PC-9 (cell line): ENCODE measurements at places on chromosomes 3 and 15.

- DNase-seq: no peak
Measured at GRCh38 chr3:4748127-4748526, 231.1 kb upstream of the BHLHE40 start.

- DNase-seq: no peak
Measured at GRCh38 chr3:125511420-125512118, 8.4 kb downstream of the SNX4 start.

- no peak for DNase-seq
Measured at GRCh38 chr3:27553886-27554540, 69.8 kb upstream of the SLC4A7 start.

DNA sequence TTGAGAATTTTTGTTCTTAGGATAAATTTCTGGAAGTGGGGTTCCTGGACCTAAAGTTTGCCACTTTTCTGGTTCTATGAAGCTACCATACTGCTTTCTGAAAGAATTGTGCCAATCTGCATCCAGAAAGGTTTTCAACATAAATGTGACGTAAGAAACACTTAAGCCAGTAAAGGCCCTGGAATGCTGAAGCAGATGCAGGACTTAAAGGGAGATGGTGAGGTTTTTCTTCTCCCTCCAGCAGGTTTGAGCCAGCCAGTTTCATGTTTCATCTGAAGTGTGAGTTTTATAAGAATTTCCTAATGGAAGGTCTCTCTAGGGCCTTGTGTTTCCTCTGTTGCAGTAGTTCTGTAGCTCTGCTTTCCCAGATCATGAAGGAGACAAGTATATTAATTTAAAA is 33.1 kb downstream of the ZNF592 start:
- no peak for DNase-seq

DNA sequence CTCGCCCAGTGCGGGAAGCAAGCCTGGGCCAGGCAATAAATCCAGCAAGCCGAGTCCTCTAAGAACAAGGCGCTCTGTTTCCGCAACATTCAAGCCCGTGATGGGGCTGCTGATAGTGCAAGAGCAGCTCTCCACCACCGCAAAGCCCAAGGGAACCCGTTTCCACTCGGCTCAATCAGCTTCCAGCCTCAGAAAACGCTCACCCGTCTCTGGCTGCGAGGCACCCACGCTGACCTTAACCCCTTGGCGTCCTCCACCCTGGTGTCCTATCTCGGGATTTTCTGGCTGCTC is 17.8 kb downstream of the SPATA12 start:
- DNase-seq: no peak

- no peak for DNase-seq
Measured at GRCh38 chr3:110933821-110934426, 137.7 kb upstream of the NECTIN3 start.

DNA sequence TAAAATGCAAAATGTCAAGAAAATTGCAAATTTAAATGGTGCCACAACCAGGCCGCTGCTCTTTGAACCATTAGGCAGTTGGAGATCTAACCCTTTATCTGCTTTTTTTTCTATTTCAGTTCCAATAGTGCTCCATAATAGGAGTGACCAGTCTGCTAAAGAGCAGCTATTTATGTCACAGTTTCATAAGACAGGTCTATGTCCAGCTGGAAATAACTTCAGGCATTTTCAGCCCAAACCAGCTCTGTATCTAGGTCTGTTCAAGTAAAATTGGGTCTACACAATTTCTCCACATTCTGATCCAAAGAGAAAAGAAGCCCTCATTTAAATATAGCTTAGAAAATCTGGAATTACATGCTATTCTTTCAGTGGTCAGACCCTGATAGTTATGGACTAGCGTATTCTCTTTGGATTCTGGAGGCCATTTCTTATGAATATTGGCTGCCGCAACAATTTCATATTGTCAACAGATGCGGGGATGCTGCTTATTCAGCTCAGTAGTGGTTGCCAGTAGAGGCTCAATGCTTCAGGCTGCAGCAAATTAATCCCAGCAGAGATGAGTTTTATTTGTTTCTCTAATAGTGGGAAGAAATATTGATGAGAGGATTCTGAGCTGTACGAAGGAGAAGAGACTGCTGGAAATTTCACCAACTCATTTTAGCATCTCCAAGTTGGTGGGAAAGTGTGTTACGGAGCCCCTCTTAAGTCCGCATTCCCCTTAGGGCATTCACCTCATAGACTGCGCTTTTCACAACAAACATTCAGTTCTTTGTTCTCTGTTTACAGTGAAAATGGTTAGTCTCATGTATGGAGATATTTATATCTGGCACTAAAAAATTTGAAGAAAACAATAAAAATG is 887.0 kb downstream of the ROBO1 start:
- DNase-seq: no peak

DNA sequence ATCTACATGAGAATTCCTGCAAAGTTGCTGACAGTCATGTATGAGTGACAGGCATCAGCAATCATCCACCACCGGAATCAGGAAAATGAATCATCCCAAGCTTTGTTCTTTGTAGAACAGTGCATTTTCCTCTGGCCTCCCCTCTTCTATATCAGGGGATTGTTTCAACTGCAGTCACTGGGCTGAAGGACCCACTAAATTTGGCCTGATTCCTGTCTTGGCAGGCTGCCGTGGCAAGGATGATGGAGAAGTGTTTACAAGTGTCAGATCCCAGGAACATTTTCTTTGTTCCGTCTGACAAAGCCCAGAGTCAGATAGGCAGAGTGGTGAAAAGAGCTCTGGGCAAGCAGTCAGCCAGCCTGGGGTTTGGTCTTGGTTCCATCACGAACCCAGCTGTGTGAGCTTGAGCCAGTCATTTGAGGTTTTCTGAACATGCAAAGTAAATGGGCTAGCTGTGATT is 175.1 kb upstream of the TSC22D2 start:
- DNase-seq: no peak

DNA sequence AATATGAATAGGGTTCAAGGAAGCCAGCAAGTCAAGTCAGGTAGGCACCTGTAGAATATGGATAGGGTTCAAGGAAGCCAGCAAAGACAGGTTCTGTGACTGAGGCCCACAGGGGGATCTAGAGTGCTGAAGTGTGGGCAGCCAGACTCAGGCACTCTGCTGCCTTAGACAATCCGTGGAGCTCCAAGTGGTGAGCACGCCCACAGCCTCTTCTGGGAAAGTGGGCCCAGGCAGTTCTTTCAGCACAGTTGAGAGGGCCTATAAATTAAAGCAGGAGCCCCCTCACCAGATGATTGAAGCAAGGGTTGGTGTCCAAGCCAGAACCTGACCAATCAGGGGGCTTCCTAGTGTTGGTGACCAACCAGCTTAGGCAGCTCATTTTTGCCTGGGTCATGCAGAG is 51.0 kb downstream of the ANP32A start:
- DNase-seq: no peak

DNA sequence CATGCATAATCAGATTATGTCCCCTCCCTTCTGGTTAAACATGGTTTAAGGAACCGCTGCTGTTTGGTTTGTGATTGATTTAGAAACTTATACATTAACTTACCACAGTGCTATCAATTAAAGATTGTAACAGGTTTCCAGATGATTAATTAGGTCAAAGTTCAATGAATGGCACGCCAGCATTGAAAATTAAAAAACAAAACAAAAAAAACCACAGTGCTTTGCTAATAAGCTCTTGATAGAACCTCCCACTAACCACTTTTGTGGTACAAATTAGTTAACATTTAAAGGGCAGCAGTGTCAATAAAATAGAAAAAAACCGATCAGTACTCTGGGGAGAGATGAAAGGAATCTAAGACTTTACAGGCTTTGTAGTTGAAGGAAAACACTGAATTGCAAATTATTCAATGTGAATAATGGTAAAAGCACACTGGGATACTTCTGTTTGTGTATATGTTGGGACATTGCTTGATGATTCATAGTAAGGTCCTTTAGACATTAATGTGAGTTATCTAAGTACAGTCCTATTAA is 7.6 kb upstream of the C3orf38 start:
- DNase-seq: no peak

- no peak for DNase-seq
Measured at GRCh38 chr3:172094621-172095557, 55.5 kb downstream of the FNDC3B start.

GRCh38 chr3:18675197-18675596 is 250.1 kb upstream of the SATB1 start:
- DNase-seq: no peak

- DNase-seq: no peak
Measured at GRCh38 chr3:185658943-185659342, 72.8 kb downstream of the SENP2 start.

DNA sequence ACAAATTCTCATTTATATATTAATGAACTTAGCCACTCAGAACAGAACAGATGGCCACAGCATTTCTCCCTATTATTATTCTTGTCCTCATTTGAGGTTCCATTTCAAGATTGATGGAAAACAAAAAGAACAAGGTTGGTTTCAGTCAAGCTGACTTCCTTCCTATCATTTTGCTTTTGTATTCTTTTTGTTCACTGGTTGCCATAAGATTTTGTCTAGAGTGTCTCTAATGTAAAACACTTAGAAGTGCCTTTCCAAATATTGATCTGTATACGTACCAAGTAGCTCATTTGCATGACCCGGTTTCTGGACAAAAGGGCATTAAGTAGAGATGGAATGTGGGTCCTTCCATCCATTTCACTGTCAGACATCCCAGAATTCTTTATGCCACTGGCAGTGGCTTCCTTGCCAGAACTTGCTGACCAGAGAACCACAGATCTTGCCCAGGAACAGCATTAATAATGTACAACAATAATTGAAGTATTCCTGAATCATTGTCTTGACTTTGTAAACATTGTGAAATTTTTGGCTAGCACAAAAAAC is 63.8 kb downstream of the PEX5L start:
- DNase-seq: no peak

- DNase-seq: no peak
Measured at GRCh38 chr15:84103345-84103744, 132.2 kb upstream of the GOLGA6L4 start.

- no peak for DNase-seq
Measured at GRCh38 chr15:42444415-42445063, 46.4 kb downstream of the ZNF106 start.

GRCh38 chr3:177789500-177789899 is 592.2 kb upstream of the TBL1XR1 start:
- DNase-seq: no peak

DNA sequence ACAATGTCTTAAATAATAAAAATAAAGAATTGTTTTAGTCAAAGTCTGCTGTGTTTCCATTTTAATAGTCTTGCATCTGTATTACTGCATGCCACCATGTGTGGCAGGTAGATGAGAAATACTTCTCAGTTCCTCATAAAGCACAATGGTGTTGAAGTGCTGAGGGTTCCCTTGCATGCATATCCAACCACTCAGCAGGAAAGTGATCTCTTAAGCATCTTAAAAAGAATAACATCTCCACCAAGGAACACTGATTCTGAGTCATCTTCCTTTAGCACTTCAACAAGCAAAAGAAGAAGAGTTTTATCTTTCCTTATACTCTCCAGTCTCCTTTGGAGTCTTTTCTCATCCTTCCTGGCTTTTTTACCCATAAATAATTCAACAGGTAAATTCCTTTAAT is 602.0 kb downstream of the TBL1XR1 start:
- DNase-seq: no peak

DNA sequence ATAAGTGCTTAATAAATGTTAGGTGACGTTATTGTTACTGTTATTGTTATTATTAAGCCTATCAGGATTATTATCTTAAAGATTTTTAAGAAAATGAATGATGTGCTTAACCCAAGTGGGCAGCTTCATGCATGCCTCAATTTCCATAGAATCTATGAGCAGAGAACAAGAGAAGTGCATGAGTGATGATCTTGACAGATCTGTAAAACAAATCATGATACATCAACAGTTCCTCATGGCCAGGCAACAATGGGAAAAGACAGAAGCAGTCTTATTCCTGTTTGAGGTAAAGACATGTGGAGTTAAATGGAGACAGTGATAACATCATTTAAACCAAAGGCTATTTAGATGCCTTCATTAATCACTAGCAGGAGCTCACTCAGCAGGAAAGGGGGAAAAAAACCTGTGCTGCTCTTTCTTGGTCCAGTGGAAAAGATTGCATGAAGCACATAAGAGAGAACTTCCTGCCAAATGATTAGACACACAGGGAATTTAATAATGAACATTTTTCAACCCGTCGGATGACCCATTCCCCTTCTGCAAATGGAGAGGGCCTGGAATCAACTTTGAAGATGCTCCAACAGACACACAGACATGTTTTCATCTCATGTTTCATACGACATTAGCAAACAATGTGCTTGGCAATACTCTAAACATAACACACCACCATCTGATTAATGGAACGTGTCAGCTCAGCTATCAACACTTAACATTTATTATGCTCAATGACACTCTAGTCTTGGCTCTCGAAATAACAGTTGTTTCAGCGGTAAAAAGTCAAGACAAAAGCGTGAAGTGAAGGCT is 212.2 kb upstream of the LRRN1 start:
- DNase-seq: no peak

- peak; percentile 66 for DNase-seq
Measured at GRCh38 chr15:99963096-99963825, 230.0 kb upstream of the LYSMD4 start.

- no peak for DNase-seq
Measured at GRCh38 chr3:4113811-4114522, 189.2 kb upstream of the SETMAR start.

DNA sequence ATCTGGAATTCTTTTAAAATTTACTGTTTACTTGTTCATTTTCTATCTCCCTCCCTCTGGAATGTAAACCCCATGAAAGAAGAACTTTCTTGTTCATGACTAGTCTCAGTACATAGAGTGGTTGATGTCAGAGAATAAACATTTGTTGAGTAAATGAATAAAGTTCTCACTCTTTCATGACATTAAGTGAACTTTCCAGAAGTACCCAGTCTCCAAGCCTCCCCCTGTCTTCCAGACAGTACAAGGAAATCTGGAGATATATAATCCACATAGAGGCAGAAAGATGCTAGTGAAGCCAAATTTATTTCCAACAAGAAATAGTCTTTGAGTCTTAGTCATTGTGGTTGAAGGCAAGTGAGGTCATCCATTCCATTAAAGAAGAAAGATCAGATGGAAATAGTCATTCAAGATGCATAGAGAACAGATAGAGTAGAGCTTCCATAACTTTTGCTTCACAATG is 71.5 kb upstream of the GALNT15 start:
- DNase-seq: no peak

- DNase-seq: no peak
Measured at GRCh38 chr15:38471974-38472373, 18.0 kb downstream of the FAM98B start.

DNA sequence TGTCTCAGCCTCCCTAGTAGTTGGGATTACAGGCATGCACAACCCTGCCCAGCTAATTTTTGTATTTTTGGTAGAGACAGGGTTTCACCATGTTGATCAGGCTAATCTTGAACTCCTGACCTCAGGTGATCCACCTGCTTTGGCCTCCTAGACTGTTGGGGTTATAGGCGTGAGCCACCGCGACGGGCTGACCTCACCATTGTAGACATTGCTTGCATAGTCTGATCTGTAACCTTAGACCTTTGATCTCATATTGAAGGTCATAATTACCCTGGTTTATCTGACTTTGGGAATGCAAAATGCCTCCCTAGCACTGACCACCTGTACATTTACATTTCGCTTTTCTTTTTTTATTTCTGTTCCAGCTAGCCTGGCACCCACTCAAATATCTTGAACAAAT is 31.2 kb downstream of the ADGRG7 start:
- DNase-seq: no peak
